Naive thymus-derived CD8-positive, alpha-beta T cell (primary cell): ENCODE measurements at places on chromosomes 5 and 9.

GRCh38 chr5:145984072-145984471, 47.7 kb downstream of the SH3RF2 start:
- DNase-seq = no peak

- no peak for DNase-seq
Observed at GRCh38 chr5:103589357-103589756, 26.8 kb upstream of the NUDT12 start.

- no peak for DNase-seq
Observed at GRCh38 chr5:72854419-72854818, 38.0 kb downstream of the TNPO1 start.

- DNase-seq = no peak
Observed at GRCh38 chr9:7121055-7121454, 363.3 kb downstream of the KDM4C start.

DNA sequence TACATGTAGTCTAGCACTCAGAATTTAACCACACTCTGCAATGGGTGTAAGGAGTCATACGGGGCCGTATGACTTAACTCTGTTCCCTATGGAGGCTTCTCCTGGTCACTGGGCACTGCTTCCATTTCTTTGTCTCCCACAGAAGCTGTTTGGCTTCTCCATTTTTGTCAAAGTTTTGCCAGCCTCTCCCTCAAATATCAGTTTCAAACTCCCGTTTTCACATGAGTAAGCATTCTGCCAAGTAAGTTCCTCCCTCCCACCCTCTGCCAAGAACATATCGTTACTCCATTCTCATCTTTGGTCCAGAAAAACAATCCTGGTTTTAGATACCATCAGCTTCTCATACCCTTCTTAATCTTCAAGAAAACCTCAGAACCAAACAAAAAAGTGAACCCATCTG, 6.1 kb downstream of the AFAP1L1 start:
- DNase-seq = no peak

DNA sequence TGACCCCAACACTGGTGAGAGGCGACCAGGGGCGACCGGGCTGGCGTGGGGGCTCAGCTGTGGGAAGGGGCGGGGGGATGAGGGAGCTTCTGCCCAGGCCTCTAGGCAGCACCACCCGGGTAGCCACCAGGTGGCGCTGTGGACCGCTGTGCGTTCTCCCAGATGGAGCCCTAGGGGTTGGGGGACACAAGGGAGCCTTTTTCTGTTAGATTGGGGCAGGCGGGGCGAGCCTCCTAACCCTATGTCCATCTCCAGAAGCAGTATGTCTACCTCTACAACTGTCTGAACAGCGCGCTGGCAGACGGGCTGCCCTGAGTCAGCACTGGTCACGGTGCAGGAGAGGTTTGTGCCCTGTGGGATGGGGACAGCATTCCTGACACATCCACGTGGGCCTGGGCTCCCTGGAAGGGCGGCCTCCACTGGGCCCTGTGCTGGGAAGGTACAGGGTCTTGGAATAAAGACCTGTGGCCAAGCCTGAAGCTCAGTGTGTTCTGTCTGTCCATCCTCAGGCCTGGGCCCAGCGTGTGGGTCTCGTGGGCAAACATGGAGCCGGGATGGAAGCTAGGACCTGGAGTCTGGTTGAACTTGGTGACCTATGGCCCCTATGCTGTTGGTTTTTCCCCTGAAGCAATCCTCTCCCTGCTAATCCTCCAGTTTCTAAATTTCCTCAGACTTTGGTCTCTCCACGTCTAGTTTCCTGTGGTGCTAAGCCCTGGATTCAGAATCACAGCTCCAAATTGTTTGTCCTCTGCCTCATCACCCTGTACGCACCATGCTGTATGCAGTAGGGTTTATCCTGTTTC, 23.1 kb upstream of the SPTLC1 start:
- peak; percentile 79 for DNase-seq

DNA sequence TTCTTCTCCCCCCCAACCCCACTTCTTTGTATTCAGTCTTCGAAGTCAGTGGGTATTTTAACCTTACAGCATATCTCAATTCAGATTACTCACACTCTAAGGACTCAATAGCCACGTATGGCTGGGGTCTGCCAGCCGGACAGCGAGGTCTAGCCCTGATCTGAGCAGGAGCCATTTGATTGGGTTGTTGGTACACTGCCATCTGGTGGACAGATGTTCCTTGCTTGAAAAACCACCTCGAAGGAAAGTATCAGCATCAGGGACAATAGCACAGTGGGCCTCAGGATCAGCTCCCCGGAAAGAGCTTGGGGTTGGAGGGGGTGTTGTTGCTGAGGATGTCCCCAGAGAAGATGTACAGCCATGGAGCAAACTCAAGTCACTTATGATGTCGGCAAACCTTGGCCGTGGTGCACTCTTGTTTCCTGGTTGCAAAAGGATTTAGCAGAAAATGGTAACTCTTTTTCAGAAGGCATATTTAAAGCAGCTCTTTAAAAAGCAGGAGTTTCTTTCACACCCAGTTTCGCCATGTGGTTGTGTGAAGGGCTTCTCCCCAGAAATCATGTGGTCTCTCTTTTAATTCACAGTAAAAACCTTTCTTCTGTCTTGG, 31.7 kb upstream of the KCNMB1 start:
- peak; percentile 71 for DNase-seq

- DNase-seq = no peak
Observed at GRCh38 chr9:83986765-83987401, 6.3 kb downstream of the RMI1 start.

DNA sequence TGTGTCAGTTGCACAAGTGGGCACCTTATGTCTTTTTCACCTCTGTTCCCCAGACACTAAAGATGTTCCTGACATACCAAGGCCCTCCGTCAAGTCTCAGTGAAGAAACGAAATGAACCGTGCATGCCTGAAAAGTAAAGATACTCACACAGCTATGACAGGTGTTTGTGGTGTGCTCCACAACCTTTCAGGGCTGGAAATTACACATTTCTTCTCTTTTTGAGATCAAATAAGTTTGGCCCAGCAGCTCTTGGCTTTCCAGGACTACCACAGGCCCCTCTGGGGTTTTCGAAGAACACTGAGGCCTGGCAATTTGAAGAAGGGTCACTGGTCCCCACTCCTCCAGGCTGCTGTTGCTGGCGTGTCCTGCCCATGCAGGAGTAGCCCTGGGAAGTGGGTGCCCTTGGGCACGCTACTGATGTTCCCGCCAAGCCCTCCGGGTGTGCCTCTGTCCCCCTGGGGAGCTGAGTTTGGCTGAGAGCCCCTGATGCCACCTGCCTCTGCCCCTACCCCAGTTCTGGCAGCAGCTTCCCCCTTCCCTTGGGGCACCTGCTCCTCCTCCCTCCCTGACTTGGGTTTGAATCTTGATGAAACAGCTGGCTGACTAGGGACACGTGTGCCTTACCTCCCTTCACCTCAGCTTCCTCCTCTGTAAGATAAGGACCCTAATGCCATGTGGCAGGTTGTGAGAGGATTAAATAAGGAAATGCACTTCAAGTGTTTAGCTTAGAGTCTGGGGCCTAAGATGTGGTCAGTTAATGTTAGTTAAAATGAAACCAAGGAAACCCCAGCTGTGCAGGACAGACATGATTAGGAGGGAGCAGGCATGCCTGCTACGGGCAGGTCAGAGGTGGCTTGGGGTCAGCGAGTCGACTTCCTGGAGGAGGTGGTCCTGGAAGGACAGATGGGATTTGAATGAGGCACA, 49.1 kb upstream of the GADD45G start:
- no peak for DNase-seq

DNA sequence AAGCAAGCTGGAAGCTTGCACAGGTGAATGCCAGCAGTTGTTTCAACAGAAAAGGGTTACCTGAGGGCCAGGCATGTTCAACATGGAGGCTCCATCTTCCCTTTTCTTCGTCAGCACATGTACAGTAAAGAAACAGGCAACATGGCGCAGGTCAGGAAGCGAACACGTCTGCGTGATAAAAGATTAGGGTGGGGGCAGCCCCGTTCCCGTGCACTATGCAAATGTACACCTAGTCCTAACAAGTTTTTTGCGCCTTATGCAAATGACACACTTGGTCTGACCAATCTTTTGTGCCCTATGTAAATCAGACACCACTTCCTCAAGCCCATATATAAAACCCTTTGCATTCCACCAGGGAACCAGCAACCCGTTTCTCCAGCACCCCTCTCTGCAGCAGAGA, 452.1 kb upstream of the PTPRD start:
- no peak for DNase-seq

GRCh38 chr9:15416880-15417279, 5.8 kb upstream of the SNAPC3 start:
- peak; percentile 33 for DNase-seq

GRCh38 chr9:13372510-13372909, 93.0 kb upstream of the MPDZ start:
- DNase-seq = no peak

- DNase-seq = peak; percentile 2
Observed at GRCh38 chr5:102681403-102681983, 73.6 kb upstream of the PAM start.

DNA sequence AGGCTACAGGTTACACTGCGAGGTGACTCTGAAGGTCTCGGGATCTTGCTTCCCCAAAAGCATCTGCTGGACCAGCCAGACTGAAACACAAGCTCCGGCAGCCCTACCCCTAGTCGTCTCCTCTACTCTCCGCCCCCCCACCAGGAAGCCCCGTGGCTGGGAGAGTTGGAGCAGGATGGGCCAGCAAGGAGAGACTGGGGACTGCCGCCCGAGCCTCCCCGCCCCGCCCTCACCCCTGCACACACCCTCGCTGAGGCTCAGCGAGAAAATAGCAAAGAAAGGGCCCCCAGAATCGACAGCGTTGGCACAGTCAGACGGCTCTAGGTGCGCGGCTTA, 1.3 kb downstream of the TRIM7 start:
- no peak for DNase-seq

- no peak for DNase-seq
Observed at GRCh38 chr5:78543916-78544315, 104.7 kb downstream of the LHFPL2 start.

GRCh38 chr9:87513161-87513560, 15.5 kb downstream of the DAPK1 start:
- DNase-seq = no peak

DNA sequence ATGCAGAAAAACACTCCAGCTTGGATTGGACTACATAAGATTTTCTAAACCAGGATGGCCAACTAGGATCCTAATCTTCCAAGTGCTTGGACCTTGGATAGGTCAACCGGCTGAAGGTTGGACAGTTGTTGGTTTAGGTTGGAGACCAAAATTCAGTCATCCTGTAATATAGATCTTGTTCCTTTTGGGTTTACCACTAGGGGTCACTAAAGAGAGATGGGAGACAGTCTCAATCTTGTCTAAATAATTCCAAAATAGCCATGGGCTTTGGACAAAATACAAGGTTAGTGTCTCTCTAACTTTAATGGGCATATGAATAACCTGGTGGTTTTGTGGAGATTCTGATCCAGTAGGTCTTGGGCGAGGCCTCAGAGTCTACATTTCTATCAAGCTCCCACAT, 148.7 kb upstream of the ERCC6L2 start:
- no peak for DNase-seq

GRCh38 chr9:128136816-128137793, 9.6 kb upstream of the PTGES2 start:
- no peak for DNase-seq

DNA sequence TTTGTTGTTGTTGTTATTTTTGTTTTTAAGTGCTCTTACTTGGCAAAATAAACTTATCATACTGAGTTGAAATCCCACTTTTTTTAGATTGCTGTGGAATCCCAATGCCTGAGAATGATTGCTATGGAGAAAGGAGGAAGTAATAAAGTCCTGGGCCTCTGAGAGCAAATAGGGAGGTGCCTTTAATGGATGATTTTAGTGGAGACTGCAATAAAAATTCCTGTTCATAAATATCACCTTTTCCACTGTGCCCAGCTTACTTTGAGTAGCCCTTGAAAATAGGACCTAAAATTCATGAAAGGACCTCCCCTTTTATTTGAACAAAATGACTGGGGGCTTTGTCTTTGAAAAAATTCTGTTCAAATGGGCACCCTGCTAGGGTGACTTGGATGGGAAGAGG, 21.8 kb upstream of the ANKH start:
- no peak for DNase-seq

- DNase-seq = no peak
Observed at GRCh38 chr9:16664211-16664610, 206.3 kb downstream of the BNC2 start.

GRCh38 chr5:73735032-73735734, 109.2 kb downstream of the ARHGEF28 start:
- DNase-seq = no peak

DNA sequence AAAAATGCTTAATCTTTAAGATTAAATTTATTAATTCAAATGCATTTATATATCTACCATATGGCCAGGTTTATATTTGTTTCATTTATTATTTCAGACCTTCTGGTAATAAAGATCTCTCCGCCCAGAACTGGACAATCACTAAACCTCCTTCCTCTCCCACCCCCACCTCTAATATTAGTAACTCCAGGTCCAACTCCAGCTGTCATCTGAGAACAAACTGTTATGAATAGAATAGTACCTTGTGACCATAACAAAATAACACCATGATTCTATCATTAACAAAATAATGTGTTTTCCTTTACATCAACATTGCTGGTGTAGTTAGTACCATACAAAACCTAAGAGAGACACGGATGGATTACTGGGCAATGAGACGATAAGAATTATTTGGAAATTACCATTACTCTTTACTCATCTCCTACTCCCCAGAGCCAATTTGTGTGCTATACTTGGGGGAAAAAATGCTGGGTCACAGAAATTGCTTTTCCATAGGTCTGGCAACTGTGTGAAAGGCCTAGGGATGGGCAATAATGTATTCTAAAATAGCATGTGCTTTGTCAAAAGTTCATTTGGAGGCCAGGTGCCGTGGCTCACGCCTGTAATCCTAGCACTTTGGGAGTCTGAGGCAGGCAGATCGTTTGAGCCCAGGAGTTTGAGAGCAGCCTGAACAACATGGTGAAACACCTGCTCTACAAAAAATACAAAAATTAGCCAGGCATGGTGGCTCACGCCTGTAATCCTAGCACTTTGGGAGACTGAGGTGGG, 186.1 kb downstream of the ENC1 start:
- DNase-seq = no peak

GRCh38 chr9:118896324-118897000, 472.8 kb downstream of the BRINP1 start:
- no peak for DNase-seq

- no peak for DNase-seq
Observed at GRCh38 chr9:19481971-19482404, 73.2 kb downstream of the ACER2 start.

DNA sequence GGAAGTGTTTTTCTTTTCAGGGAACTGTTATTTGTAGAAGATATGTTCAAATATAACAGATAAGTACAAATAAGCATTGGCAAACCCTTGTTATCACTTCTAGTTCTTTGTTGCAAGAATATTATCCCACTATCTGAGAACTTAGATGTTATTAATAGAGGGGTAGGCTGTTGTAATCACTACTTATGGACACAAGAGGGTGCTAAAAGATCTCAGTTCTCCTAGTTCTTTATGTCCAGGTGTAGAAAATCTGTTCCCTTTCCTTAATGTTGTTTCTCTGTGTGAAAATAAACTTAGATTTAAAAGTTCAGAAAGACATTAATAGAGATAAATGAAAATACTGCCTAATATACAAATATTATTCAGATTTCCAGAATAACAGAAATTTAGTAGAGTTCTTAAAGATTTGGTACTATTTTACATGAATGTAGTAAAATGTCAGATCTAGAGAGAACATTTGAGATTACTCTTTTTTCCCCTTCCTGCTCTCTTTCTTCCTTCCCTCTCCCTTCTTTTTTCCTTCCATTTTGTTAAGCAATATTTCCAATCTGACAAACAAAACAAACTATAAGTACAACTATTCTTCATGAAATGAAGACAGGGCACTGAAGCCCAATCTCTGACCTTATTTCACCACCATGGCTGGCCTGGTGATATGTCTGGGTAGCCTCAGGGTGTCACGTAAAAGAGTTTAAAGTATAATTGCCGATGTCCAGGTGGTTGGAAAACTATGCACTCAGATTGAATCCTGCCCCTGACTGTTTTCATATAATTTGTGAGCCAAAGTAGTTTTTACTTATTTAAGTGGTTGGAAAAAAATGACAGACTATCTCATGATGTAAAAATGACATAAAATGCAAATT, 43.6 kb upstream of the C5orf46 start:
- no peak for DNase-seq
